Colonic mucosa (tissue), 4 donors: ENCODE measurements at places on chromosomes 3 and 15. TPM values are rescaled to one million over a fixed set of nuclear protein-coding genes. Genes with fewer than 3 reads are reported as not detected.
A peak's percentile ranks its signal among the peaks of the same experiment; 100 is the strongest.

DET1 gene
- 4.9 TPM for total RNA-seq

LIPC gene
- total RNA-seq = 2.9 TPM

HTD2 gene
- 9.6 TPM for total RNA-seq

ITGA11 gene
- 4.1 TPM for total RNA-seq

SLC24A5 gene
- total RNA-seq = not detected

COL8A1 gene
- total RNA-seq = 1.9 TPM

ZKSCAN7 gene
- 2.8 TPM for total RNA-seq

CPNE9 gene
- not detected for total RNA-seq

- DNase-seq = peak; percentile 86
These were observed 23.2 kb upstream of the TATDN2 start for GRCh38 chr3:10224794-10225665.

GRCh38 chr3:58962040-58962651, 87.7 kb downstream of the CFAP20DC start:
- DNase-seq = no peak

- DNase-seq = no peak
These were observed 1532.5 kb upstream of the CADM2 start for GRCh38 chr3:83426300-83426699.

GRCh38 chr3:97612632-97613031, 151.9 kb upstream of the ARL6 start:
- DNase-seq = no peak

DNA sequence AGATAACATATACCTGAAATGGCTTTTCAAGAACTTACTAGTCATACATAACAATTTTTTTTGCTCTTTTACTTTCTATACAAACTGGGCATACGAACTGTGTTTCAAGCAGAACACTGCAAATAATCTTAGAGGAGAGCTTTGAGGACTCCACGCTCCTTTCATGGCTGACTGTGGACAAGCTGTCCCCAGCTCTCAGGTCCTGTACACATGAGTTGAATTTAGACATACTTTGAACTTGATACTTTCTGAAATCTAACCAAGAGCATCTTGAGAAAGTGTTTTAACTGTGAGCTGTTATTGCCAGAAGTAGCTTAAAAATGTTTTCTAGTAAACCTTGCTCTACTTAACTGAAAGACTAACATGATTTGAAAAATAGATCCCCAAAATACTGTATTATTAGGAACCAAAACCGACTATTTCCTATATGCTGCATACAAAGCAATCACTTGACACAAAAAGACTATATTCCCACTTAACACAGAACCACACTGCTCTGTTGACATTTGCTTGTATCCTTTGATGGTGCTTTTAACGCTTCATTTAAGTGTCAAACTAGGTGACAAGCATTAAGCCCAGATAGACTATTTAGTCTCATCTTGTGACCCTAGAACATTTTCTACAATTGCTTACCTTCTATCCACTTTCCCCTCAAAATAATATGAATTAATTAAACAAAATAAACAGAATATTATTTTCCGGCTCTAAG, 755.8 kb downstream of the ROBO1 start:
- no peak for DNase-seq

DNA sequence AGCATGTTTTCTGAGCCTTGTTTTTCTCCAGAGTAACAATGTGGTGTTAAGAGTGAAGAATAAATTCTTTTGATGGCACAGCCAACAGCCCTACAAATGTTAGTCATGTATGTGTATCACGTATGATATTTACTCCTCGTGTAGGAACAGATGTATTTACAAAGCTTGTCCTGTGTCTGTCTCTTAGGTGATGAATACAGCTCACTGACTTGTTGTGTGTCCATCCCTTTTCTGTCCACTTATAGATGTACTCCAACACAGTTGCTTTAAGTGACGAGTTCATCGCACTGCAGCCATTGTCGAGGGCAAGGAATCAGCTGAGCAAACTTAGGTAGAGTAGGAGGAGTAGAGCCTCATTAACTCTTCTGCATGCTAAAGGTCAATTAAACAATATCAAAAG, 78.1 kb downstream of the DCUN1D1 start:
- no peak for DNase-seq

DNA sequence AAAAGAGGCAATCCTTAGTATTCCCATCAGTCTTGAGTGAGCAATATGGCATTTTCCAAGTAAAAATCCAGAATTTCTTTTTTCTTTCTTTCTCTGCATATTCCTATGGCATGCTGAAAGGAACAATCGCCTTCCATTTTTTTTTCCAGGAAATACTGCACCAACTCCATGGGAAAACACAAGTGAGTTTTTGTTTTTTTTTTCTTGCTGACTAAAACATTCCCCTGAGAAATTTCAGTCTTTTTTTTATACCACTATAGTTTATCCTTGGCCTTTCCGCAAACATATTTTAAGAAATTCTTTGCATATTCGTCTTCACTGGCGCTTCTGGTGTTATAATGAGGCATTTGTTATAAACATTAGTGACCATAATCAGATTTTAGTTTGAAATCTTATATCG, 429.6 kb upstream of the MDFIC2 start:
- no peak for DNase-seq

DNA sequence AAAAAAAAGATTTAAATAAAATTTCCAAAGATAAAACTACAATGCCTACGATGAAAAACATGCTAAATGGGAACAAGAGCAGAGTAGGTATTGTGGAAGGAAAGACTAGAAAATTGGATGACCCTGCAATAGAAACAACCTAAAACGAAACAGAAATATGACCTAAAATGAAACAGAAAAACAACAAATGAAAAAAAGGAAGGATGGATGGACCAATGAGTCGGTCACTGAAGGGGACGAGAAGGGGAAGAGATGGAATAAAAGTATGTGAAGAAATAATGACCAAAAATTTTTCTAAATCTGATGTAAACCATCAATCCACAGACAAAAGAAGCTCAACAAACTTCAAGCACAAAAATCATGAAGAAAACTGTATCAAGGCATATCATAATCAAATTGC, 44.8 kb downstream of the TBC1D2B start:
- no peak for DNase-seq

GRCh38 chr3:58171126-58171525, 39.6 kb downstream of the DNASE1L3 start:
- no peak for DNase-seq

GRCh38 chr3:34022147-34022546, 223.7 kb downstream of the PDCD6IP start:
- no peak for DNase-seq

DNA sequence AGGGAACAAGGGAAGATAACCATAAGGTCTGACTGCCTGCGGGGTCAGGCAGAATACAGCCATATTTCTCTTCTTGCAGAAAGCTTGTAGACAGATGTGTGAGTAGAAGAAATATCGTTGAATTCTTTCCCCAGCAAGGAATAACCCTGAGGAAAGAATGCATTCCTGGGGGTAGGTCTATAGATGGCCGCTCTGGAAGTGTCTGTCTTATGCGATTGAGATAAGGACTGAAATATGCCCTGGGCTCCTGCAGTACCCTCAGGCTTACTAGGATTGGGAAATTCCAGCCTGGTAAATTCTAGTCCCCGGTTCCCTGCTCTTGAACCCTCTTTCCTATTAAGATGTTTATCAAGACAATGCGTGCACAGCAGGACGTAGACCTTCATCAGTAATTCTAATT, 15.8 kb upstream of the SST start:
- no peak for DNase-seq

DNA sequence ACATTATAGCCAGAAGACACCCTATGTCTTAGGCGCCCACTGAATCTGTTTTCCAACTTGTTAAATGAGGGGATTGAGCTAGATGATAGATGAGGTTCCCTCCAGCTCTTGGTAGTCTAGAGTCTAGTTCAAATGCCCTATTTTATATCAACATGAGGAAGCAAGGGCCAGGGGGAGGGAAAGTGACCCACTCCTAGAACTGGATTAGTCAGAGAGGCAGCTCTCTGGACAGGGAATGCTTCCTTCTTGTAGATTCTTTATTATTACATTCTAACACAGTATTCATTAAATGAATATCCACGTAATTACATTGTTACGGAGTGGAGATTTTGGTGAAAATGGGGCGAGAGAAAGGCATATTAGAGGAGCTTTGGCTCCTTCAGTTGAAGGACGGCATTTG, 89.5 kb downstream of the RAD18 start:
- DNase-seq = no peak

GRCh38 chr15:92661069-92661468, 5.5 kb upstream of the FAM174B start:
- DNase-seq = no peak

GRCh38 chr3:22795917-22796316, 407.2 kb upstream of the UBE2E2 start:
- DNase-seq = no peak

- no peak for DNase-seq
These were observed 20.3 kb downstream of the KY start for GRCh38 chr3:134630506-134630905.

GRCh38 chr15:55564347-55565145, 23.6 kb downstream of the PYGO1 start:
- no peak for DNase-seq

GRCh38 chr15:73518180-73518862, 75.4 kb downstream of the REC114 start:
- no peak for DNase-seq

DNA sequence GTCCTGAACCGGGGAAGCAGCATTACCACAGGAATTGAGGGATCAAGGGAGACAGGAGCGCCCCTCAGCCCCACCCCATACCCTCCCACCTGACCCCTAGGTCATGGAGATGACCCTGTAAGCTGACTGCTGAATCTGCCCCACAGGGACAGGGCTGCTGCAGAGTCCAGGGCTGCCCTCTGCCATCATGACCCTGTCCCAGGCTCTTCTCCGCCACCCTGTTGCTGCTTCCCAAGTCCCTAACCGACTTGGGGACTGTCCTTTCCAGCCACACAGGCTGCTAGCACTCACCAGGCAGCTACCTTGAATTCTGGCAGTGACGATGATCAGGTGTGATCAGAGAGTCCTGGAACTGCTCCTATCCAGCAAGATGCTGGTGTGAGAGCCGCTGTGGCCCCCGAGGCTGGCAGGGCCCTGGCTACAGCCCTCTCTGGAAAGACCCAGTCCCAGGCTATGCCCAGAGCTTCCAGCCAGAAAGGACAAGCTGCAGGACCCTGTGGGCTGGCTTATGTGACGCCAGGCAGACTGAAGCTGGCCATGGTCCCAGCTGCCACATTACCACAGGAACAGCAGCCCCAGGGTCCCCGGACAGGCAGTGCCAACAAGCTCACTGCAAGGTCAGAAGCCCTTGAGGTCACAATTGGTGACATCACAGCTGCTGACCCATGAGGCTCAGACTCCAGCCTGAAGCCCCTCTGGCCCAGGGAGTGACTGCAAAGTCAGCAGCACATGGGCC, at the start of gene C3orf22:
C3orf22 (minus strand) TSS at position 597 of the 736 bp plus-strand sequence. CDS start 5,542 bp downstream, outside the sequence.
- peak; percentile 8 for DNase-seq

GRCh38 chr3:157001221-157001957, 158.6 kb downstream of the CCNL1 start:
- DNase-seq = no peak

- DNase-seq = no peak
These were observed 36.9 kb upstream of the CMSS1 start for GRCh38 chr3:99780749-99781148.

- no peak for DNase-seq
These were observed 1.1 kb downstream of the ADPGK start for GRCh38 chr15:72782274-72783003.

- no peak for DNase-seq
These were observed 15.0 kb downstream of the GTF2A2 start for GRCh38 chr15:59642351-59642750.

- DNase-seq = no peak
These were observed 124.0 kb upstream of the STT3B start for GRCh38 chr3:31408720-31409119.

DNA sequence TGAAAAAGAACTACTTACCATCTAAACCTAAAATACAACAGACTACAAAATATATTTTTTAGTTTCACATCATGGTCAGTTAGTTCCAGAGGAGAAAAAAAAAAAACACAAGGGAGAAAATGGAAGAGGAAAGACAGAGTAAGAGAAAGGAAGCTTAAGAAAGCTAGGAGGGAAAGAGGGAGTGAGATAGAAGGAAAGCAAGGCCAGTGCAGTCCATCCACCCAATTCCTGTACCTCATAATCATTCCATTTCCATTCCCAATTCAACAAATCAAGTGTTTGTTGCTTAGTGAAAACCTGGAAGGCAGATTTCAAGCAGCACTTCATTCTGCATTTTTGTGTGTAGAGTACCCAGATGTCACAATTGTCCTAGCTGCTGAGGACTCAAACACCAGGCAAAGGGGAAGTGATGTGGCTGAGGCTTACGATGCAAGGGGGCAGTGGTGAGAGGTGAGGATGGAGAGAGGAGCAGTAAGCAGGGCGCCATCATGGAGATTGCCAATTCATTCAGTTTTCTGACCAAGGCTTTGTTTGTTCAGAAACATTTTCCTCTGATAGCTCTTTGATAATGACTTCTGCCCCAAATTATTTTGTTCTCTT, 83.6 kb upstream of the GSK3B start:
- DNase-seq = no peak

DNA sequence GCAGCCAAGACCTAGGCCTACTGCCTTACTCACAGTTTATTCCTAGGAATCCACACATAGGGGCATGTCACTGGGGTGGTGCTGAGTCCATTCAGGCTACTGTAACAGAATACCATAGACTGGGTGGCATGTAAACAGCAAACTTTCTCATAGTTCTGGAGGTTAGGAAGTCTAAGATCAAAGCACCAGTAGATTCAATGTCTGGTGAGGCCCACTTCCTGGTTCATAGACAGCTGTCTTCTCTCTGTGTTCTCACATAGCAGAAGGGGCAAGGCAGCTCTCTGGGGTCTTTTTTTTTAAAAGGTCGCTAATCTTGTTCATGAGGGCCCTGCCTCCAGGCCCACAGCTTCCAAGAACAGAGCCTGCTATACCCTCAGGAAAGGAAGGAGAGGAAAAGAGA, 113.9 kb upstream of the MANF start:
- no peak for DNase-seq

DNA sequence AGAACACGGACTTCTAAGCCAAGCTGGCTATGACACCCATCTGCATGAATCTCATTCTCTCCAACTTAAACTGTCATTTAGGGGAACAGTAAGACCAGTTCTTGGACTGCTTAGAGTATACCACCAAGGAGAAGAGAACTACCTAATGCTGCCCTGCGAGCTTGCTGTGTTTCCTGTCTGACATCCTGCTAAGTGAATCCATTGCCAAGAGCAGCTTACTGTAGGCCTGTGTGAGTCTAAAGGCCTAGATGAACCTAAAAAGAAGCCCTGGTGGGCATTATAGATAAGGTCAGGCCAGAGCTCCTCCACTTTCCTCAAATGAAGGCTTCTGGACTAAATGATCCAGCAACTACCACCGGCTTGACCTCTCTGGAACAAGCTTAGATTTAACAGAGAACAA, 15.0 kb downstream of the LZTFL1 start:
- DNase-seq = no peak

DNA sequence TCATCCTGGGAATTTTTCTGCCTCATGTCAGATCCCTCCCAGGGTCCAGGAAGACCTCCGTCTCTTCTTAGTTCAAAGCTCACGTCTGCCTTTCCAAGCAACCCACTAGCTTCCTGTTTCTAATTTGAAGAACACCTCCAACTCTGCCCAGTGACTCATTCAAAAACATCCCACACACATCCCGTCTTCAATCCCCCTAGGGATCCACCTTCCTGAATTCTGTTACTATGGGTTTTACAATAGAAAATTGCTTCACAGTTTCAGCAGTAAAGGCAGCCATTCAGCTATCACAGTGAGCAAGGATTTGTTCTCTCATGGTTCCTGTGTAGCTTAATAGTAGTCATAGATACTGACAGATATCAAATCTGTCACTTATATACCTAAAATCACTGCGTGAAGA, 308.3 kb upstream of the CCDC54 start:
- DNase-seq = no peak
